ENCODE measurements at places on chromosomes 3 and 15.

DNA sequence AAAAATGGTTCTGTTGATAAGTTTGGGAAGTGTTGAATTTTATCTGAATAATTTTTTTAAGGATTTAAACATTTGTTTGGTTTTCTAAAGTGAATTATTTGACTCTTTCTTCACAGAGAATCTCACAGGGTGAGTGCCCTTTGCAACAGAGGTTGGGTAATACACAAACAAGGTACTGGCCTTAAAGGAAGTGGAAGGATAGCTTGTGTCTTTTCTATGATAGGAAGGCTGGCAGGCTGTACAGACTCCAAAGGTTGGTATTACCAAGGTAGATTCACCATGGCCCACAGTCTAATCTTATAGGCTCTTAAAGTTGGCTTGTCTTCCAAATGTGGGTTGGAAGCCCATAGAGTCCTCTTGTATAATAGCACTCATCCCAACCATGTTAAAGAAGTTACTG is 311.5 kb downstream of the SV2B start:
- no peak for DNase-seq

GRCh38 chr15:71790081-71790480 is 20.3 kb upstream of the NR2E3 start:
- DNase-seq = no peak

- DNase-seq = no peak
Observed at GRCh38 chr3:42526616-42527367, 24.3 kb downstream of the VIPR1 start.

- no peak for DNase-seq
Observed at GRCh38 chr3:130565224-130565623, 48.2 kb downstream of the COL6A6 start.

- no peak for DNase-seq
Observed at GRCh38 chr3:17057321-17057720, 172.6 kb downstream of the PLCL2 start.

GRCh38 chr3:123004201-123004918 is 23.2 kb downstream of the SEMA5B start:
- DNase-seq = no peak

Measured in head of caudate nucleus (tissue), 42 donors.